HFFc6 (cell line): ENCODE measurements at places on chromosomes 7 and 10.

DNA sequence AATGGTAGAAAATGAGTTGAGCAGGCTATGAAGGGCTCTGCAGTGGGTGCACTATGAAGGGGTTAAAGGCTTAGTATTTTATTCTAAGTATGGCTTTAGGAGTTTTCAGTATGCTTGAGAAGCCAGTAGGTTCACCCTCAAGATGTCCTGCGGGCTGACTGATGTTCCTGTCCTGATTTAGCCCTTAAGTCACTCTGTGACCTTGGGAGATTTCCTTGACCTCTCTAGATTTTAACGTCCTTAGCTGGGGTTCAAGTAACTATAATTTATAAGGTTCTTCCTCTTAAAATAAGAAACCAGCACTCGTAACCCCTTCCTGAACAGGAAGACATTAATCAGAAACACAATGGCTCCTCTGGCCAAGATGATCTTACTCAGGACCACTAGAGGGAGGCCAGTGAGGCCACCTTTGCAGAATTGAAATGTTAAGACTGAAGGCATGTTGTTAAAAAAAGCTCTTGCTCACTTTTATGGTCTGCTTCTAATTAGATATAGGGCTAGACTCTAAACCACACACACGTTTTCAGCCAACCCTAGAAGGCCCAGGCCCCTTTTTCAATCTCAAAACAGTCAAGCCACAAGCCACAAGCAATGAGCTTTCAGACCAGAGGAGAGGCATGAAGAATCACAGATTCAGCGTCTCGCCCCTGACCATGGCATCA lies 41.9 kb downstream of the CDK1 start:
- no peaks in the 10 kb centered on the region for H3K36me3 ChIP-seq
- H3K27ac ChIP-seq = peak overlapping the region; percentile 41; the same call in 1 of the 2 replicates
- DNase-seq = peak; percentile 63

GRCh38 chr10:114957122-114957521 lies 19.1 kb downstream of the TRUB1 start:
- H3K4me3 ChIP-seq = no peak overlapping the region
- H3K27me3 ChIP-seq = no peaks in the 10 kb centered on the region
- H3K4me1 ChIP-seq = peaks cover 22% of the 10 kb centered on the region
- DNase-seq = no peak

DNA sequence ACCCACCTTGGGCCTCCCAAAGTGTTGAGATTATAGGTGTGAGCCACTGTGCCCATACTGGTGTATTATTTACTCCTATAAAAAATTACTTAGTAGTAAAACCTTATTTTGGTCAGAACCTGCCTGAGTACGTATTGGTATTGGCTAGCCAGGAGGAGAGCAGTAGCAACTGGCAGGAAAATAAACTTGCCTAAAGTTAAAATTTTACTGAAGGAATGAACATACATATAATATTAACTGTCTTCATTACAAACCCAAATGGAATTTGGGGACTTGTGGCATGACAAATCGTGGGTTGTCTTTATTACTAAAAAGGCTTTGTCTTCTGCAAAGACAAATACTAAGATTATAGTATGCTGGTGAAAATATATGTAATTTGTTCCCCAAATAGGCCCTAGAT lies 8.4 kb downstream of the RAB18 start:
- peaks cover 42% of the 10 kb centered on the region for H3K36me3 ChIP-seq
- no peaks in the 10 kb centered on the region; the same call in 1 of the 2 replicates for H3K27me3 ChIP-seq
- peaks cover 74% of the 10 kb centered on the region for H3K4me1 ChIP-seq
- peak; percentile 7 for DNase-seq

DNA sequence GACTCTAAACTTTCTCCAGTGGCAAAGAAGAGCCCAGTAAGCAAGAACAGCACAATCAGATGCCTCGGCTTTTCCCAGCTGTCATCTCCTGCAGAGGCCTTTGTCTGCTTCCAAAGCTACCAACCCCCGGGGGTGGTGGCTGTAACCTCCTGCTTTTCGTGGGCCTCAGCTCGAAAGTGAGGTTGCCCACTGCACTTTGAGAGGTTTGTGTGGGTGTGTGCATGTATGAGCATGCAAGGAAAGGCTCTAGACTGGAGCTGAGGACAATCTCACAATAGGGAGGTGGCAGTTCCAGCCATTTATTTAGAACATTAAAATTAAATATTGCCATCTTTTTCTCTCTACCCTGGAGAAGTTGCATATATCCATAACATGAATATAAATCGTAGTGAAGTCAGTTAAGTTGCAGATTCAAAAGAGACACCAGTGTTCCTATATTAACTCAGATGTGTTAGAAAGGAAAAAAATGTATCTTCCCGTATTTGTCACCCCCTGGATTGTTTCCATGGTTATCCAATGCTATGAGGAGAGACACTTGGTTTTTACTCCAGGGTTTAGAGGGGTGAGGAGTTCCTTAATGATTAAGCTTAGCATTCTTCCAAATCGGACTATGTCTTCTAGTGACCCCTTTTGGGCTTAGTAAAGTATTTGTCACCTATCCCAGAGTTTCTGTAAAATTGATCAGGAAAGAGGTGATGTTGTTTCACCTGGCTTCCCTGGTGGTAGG lies 781.1 kb downstream of the INHBA start:
- H3K4me3 ChIP-seq = peak overlapping the region; percentile 24; the same call in 1 of the 2 replicates
- no peaks in the 10 kb centered on the region for H3K27me3 ChIP-seq
- peaks cover 4% of the 10 kb centered on the region; the same call in 1 of the 2 replicates for H3K36me3 ChIP-seq

DNA sequence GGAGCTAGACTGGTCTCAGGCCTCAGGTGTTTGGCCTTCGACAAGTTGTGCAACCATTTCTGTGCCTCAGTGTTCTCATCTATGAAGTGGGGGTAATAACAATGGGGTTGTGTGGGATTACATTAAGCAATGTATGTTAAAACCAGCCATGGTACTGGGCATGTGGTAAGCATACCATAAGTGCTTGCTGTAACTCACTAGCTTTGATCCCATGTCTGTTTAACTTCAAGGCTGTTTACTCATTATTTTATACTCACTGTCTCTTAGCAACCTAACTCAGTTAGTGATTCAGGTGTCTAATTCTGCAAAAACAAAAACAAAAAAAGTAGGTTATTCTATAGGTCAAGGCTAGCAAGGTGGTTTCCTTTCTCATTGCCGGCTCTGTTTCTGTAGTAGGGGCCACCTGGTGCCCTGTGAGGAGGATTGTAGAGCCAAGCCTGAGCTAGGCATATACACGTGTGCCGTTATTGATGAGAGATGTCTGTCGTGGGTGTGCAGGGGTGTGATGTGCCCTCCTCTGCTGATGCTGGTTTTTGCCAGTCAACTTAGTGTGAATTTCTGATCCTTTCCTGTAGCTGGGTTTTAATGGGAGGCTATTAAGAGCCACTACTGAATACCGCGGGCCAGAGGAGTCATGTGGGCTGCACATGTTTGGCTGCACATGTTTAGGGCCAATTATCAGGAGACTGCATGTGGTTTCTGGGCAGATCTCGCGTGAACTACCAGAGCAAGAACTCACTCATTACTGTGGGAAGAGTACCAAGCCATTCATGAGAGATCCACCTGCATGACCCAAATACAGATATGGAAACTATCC lies 56.2 kb downstream of the EEPD1 start:
- peak overlapping the region; percentile 40 for H3K27ac ChIP-seq
- no peaks in the 10 kb centered on the region; the same call in 1 of the 2 replicates for H3K27me3 ChIP-seq
- H3K4me1 ChIP-seq = peaks cover 60% of the 10 kb centered on the region
- no peak overlapping the region for H3K4me3 ChIP-seq
- H3K36me3 ChIP-seq = no peaks in the 10 kb centered on the region

- no peaks in the 10 kb centered on the region for H3K36me3 ChIP-seq
- no peak for DNase-seq
- H3K27ac ChIP-seq = no peak overlapping the region
- H3K4me3 ChIP-seq = no peak overlapping the region
- no peaks in the 10 kb centered on the region for H3K4me1 ChIP-seq
Observed at GRCh38 chr10:66695046-66695445, 230.8 kb upstream of the LRRTM3 start.

- peak overlapping the region; percentile 96 for H3K4me3 ChIP-seq
- H3K36me3 ChIP-seq = peaks cover 35% of the 10 kb centered on the region
- no peaks in the 10 kb centered on the region for H3K27me3 ChIP-seq
- no peak for DNase-seq
Observed at GRCh38 chr7:87345962-87346371, 503 bp downstream of the CROT start.
